ENCODE measurements at places on chromosomes 12 and 14.

- no peak for DNase-seq
Observed at GRCh38 chr14:67646131-67646530, 26.4 kb downstream of the ARG2 start.

DNA sequence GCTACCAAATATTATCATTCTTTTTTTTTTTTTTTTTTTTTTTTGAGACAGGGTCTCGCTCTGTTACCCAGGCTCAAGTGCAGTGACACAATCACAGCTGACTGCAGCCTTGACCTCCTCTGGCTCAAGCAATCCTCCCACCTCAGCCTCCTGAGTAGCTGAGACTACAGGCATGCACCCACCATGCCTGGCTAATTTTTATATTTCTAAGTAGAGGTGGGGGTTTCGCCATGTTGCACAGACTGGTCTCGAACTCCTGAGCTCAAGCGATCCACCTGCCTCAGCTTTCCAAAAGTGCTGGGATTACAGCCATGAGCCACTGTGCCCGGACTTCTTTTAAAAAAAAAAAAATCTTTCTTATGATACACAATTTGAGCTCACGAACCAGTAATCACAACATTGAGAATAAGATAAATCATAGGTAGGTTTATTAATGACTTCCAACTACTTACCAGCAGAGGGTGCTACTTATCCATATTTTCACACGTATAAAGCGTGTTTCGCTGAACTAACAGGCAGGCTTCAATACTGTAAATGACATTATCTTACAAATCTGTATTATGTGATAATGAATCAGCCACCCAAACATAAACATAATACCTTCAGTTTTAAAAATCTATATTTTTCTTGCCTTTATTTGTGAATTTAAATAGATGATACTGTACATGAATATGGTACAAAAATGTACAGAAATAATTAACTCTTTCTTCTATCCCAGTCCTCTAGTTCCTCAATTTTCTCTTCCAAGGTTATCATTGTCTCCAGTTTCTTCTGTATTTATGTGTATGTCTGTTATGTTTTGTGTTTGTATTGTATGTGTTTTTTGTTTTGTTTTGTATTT, 42.5 kb upstream of the BCAT1 start:
- DNase-seq = no peak

DNA sequence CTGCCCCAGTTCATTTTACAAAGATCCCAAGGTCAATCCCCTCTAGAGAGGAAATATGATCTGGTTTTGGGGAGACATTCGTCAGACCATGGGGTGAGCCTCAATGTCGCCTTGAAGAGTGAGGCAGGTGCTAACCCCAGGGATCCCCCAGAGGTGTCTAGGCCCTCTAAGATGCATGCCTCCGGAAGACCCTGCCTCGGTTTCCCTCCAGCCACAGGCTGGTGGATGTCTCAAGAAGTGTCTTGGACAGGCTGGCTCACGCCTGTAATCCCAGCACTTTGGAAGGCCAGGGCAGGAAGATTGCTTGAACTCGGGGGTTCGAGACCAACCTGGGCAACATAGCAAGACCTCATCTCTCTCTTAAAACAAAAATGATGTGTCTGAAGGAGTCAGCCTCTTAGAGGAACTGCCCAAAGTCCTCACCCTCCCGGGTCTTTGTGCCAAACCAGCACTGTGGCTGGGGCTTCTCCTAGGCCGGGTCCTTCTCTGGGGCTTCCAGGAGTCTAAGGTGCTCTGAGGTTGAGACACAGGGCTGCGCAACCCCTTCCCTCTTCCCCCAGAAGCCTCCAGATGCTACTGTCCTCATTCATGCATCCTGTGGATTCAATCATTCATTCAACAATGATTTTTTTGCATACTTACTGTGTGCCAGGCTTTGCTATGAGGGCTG, 24.7 kb upstream of the BEGAIN start:
- no peak for DNase-seq

DNA sequence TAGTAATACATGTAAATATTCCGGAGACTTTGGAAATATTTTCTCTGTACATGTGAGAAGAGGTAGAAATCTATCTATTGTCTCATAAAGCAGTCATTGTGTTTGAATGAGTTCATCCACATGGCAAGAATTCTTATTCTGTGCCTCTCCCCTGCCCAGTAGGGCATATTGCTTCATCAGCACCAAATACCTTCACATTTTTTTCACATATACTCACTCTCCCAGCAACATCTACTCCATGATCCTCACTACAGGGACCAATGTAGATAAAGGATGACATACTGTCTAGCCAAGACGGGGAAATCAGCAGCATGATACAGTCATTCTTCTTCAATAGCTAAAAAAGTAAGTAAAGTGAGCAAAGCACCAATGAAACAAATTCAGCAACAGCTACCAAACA, 1.3 kb upstream of the TAS2R14 start:
- DNase-seq = no peak

DNA sequence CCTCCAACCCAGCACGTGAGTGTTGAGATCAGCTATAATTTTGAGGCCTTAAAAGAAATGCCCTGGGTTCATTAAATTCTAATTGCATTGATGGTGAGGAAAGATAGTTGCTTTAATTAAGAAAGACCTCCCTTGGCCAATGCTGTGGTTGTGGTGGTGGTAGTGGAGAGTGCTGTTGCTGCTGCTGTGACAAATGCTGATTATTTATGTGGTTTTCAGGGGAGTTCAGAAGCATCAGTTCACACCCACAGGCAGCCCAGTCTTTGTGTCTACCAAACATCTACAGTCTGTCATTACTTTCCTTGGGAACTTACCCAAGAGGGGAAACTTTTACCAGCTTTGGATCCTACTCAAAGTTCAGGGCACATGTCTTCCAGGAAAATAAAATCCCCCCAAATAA, 178.4 kb upstream of the PARP11 start:
- no peak for DNase-seq

DNA sequence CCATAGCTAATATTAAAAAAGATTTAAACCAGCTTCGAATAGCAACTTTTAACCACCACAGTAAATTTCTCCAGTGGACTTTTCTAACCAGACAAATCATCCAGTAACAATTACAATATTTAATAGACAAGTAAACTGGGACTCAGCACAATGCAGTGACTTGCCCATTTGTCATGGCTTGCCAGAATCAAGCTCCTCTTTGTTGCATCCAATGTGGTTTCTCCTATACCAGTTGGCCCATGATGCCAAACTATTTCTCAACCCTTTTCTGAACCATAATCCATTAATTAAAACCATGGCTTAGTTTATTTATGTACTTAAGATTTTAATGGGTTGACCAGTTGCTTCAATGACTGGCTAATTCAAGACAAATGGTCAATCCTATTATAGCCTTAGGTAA, 64.4 kb downstream of the DIO2 start:
- no peak for DNase-seq

DNA sequence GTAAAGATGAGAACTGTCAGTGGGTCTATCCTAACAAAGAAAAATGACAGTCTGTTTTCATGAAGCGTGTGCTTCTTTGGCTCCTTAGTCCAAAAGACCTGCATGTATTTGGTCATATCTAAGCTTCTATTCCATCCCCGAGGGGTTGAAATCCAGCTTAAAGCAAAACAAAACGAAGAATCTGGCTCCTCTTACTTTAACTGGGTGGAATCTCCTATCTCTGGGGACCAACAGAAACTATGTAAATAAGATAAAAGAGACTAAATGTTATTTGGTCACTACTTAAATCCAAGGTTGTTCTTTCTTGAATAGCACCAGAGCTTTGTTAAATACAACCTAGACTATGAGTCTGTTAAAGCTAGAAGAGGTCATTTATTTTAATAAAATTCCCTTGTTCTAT, 9.4 kb downstream of the IGF1 start:
- no peak for DNase-seq

DNA sequence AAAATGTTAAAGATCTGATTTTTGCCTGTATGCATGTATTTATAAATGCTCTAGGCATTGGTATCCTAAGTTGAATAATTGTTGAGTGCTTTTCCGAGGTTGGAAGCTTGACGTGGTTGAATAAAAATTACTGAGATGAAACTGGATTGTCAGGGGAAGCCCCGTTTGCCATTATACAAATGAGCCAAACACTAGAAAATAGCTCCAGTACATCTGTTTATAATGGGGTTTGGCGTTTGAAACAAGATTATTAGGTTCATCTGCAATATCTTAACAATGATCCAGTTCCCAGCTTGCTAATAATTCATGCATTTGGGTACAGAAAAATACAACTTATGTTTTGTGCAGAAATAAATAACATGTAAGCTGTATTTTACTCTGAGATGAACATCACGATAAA, 789.6 kb downstream of the GALC start:
- DNase-seq = no peak

GRCh38 chr12:38385486-38385885, 68.9 kb downstream of the ALG10B start:
- DNase-seq = no peak

DNA sequence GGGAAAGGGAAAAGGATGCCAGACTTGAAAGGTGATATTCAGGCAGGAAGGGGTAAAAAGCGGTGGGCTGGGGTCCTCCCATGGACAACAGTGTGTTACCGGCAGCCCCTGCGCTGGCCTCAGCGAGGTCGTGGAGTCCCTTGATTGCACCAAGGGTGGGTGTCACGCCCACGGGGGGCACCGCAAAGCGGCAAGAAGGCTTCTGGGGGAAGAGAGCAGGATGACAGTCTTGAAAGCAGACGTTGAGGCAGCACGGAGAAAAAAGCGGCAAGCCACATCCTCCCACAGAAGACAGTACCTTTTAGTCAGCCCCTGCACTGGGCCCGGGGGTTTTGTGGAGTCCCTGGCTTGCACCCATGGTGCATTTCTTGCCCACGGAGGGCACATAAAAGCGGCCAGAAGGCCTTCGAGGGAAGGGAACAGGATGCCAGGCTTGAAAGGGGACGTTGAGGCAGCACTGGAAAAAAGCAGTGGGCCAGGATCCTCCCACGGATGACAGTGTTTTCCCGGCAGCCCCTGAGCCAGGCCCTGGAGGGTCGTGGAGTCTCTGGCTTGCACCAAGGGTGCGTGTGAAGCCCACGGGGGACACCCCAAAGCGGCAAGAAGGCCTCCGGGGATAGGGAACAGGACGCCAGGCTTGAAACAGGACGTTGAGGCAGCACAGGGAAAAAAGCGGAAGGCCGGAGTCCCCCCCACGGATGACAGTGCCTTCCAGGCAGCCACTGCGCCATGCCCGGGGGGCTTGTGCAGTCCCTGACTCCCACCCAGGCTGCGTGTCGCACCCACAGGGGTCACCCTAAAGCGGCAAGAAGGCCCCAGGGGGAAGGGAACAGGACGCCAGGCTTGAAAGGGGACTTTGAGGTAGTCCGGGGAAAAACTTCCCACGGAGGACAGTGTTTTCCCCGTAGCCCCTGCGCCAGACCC, 162.2 kb upstream of the ALG10B start:
- no peak for DNase-seq

GRCh38 chr12:80241576-80242273, 142.4 kb downstream of the OTOGL start:
- no peak for DNase-seq

DNA sequence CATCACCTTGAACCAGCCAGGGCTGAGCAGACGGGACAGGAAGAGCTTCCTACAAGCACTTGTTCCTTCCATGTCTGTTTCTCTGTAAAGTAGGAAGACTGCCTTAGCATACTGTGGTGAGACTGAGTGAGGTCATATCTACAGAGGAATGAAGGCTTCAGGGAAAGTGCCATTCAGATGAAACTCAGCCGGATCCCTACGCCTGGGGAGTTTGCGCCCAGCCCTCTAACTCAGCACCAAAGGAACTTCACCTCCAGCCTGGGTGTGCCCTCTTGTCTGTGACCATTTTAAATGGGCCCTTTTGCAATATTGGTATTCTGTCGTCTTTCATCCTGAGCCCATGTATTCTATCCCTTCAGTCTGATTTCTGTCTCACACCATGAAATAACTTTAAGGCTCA, 175.6 kb upstream of the FKBP4 start:
- no peak for DNase-seq

GRCh38 chr12:106332536-106332935, 25.0 kb upstream of the POLR3B start:
- DNase-seq = no peak

DNA sequence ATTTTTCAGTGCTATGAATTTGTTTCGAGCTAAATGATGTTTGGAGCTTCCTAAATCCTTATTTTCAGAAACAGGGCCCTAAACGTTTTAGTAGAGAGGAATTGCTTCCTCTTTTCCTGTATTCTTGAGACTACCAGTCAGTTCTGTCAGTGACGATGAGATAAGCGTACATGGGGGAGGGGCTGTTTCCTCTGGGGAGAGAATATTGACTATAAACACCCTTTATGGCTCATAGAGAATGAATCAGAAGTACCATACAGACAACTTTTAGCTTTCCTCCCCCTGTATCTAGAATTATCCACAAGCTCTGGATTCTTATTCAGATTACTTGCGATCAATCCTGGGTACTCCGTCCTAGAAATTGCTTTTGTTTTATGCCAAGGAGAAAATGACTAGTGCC, 5.1 kb downstream of the TBK1 start:
- no peak for DNase-seq

GRCh38 chr12:120131116-120131515, 14.6 kb upstream of the RAB35 start:
- no peak for DNase-seq

DNA sequence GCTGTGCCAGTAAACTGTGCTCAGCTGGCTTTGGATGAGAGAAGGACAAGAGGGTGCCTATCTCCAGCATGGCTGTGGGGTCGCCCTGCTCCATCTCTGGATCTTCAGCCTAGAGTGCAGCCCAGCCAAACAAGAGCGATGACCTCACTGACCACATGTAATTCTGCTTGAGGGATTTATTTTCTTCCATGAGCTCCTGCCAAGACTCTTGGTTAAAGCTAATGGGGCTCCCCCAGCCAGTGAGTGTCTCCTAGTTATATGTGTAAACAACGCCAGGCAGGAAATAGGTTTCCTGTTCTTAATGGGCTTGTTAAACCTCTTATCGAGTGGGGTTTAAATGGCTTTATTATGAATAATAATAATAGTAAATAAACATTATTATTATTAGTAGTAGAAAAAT, 397.2 kb downstream of the NRXN3 start:
- DNase-seq = no peak

DNA sequence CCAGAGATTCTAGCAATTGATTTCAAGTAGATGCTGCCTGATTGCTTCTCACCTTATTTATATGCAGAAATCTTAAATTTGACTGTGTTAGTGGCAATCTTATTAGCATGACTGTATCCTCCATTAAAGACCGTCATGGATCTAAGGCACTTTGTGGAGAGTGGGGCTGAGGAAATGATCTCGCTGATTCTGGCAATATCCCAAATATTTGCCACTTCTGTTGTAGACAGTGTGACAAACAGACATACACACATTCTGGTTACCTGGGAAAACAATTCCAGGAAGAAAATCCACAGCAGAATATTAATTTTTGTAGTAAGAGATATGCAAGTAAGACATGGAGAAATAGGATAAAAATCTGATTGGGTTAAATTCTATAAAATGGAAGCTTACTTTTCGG, 269.0 kb upstream of the G2E3 start:
- no peak for DNase-seq
